ENCODE measurements at places on chromosomes 12 and 14. TPM values are rescaled to one million over a fixed set of nuclear protein-coding genes. Genes with fewer than 3 reads are reported as not detected.

DNA sequence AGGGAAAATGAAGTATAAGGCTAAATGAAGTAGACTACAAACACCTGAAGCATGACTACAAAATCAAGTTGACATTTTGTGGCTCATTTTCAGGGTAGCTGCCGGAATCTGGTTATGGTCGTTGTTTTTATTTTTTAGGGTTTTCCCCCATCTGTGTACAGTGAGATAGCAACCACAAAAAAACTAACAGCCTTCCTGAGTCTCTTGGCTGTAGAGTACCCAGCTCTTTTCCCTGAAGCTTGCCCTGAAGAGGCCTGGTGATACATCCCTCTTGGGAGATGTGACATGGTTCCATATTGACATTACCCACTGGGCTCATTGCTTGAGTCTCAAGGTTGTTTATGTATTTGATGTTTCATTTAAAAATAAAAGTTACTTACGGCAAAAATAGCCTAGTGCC is 424.0 kb downstream of the ZFP36L1 start:
- no peak for DNase-seq

DNA sequence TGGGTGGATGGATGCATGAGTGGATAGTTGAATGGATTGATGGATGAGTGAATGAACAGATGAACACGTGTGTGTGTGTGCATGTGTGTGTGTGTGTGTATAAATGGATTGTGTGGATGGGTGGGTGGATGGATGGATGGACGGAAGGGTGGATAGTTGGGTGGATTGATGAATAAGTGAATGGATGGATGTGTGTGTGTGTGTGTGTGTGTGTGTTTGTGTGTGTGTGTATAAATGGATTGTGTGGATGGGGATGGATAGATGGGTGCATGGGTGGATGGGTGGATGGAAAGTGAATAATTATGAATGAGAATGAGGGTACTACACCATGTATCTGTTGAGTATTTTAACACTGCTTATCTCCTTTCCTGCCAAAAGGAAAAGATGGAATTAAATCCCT is 986 bp downstream of the KRT77 start:
- DNase-seq: no peak

- no peak for DNase-seq
These were observed 48.4 kb downstream of the ANAPC7 start for GRCh38 chr12:110355073-110355472.

- peak; percentile 99 for DNase-seq
These were observed 32.6 kb upstream of the CD9 start for GRCh38 chr12:6167327-6168280.

- DNase-seq: no peak
These were observed 67.0 kb downstream of the FBXW8 start for GRCh38 chr12:116977465-116978380.

DNA sequence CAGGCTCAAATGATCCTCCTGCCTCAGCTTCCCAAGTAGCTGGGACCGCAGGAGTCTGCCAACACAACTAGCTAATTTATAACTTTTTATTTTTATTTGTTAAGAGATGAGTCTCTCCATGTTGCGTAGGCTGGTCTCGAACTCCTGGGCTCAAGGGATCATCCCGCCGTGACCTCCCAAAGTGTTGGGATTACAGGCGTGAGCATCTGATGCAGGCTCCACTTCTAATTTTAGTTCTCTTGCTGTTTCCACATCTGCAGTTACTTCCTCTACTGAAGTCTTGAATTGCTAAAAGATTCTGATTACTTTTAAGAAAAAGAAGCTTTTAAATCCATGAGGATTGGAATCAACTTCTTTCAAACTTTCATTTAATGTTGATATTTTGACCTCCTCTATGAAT is 13.4 kb upstream of the SNX6 start:
- DNase-seq: no peak

The KLRK1 gene
- 0.40 TPM for total RNA-seq

DNA sequence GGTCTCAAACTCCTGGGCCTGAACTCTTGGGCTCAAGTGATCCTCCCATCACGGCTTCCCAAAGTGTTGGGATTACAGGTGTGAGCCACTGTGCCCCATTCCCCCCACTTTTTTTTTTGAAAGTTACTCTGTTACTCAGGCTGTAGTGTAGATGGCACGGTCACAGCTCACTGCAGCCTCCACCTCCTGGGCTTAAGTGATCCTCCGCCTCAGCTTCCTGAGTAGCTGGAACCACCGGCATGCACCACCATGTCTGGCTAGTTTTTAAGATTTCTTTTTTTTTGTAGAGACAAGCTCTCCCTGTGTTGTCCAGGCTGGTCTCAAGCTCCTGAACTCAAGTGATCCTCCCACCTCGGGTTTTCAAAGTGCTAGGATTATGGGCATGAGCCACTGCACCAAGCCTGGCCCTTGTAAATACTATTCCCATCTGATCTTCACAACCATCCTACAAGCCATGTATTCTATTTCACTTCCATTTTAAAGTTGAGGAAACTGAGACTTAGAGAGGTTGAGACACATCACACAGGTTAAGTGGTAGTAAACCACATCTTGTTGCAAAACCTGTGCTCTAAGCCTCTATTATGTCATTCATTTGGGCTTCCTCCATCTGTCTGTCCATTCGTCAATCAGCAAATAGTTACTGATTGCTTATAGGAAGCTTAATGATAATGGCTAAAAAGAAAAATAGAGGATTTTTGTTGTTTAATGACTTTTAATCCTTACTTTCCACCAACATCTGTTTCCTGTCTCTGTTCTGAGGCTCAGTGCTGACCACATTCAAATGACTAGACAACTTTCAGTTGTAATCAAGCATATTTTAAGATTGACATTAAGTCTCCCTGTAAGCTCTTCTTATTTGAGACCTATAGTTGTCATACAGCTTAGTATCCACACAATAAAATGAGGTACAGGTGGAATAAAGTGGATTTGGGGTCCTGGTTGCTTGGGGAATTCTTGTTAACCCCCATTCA is 9.2 kb downstream of the ASCL4 start:
- no peak for DNase-seq

The TARBP2 gene
- total RNA-seq: 49.6 TPM

The CMKLR1 gene
- total RNA-seq: 15.4 TPM

- DNase-seq: peak; percentile 30
These were observed 28.5 kb downstream of the NOPCHAP1 start for GRCh38 chr12:105014603-105015002.

DNA sequence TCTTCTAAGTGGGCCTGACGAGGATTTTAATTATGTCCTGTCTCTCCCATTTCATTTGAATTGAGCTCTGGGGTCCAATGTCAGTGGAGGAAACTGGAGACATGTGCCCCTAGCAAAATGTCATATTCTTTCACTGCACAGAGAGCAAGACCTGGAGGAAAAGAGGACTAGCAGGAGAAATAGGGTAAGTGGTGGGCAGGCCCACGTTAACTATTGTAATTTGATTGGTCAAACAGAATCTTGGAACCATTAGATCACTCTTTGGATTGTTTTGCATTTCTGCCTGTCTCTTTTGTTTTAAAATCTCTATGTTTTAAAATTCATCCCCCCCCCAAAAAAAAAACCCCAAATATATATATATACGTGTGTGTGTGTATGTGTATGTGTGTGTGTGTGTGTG is 113.9 kb upstream of the PELI2 start:
- DNase-seq: peak; percentile 2

The RIPK3 gene
- not detected for total RNA-seq

DNA sequence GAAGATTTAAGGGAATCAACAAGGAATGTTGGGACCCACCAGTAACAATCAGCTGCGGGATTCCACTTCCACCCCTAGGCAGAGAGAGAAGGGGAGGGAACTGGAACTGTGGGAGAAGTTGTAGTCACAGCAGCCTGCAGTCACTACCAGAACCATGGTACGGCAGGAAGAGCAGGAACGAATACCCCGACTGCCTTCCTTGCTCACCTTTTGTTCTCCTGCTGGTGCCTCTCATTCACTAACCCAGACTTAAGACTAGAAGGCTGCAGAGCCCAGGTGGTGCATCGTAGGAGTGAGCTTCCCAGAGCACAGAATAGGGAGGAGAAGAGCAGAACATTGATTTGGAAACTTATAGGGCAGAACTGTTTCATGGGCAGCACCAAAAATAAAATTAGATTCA is 154.2 kb downstream of the DYRK2 start:
- DNase-seq: no peak

- DNase-seq: no peak
These were observed 4.5 kb downstream of the DDX47 start for GRCh38 chr12:12817616-12818015.

DNA sequence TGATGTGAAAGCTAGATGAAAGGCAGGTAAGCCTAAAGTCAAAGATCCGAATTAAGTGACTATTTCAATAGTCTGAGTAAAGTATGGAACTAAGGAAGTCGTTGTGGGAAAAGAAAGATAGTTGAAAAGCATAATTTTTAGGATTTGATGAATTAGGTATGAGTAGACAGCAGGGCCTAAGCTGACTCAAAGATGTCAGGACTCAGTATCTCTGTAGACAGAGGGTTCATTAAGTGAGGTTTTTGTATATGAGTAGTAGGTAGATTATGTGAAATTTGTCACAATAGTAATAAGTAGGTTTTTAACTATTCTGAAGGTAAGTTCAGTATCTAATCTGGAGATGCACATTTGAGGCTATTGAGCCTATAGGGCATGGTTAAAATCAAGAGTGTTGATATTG is 196.4 kb downstream of the RASSF9 start:
- DNase-seq: no peak

- DNase-seq: no peak
These were observed 152.7 kb upstream of the KITLG start for GRCh38 chr12:88733008-88733407.

The OR4N5 gene
- not detected for total RNA-seq

DNA sequence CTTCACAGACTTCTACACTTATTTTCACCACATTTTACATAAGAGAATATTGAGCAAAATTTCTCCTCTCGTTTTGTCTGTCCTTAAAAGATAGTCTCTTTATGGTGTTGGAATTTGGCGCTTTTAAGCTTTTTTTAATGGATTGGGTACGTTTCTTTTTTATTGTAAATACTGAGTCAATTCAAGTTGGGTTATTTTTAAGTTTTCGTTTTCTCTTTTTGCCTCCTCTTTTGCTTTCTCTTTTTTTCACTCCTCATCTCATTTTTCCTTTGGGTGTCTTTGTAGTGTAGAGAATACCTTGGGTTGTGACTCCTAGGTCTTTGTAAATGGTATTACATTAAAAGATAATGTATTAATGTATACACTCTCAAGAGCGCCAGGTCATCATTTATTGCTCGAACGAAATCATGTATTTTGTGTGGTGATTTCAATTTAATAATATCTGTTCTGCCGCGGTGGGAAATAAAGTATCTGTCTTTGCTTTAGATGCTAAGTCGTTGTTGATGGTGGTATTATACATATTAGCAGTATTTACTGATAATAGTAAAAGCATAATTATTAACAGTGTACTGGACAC is 845 bp downstream of the TMX1 start:
- no peak for DNase-seq

GRCh38 chr14:55589171-55589570 is 9.2 kb downstream of the KTN1 start:
- DNase-seq: peak; percentile 49

DNA sequence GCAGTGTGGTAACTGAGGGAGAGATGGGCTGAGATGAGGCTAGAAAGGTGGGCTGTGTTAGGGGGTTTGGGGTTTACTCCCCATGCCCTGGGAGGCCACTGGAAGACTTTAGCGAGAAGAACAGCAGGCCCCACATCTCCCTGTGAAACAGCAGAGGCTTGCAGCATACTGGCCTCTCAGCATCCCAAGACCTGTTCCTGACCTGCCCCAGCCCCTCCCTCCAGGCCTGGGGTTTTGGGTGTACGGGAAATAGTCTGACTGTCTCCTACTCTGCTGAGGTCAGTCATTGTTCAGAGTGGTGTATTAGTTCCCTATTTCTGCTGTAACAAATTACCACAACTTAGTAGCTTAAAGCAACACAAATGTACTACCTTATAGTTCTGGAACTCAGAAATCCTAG is 103.5 kb upstream of the HIF1A start:
- no peak for DNase-seq

The KLHL33 gene
- not detected for total RNA-seq

- DNase-seq: no peak
These were observed 92.8 kb upstream of the ETV6 start for GRCh38 chr12:11556682-11557081.

The DHH gene
- total RNA-seq: 0.06 TPM

GRCh38 chr14:102187044-102187443 is 47.3 kb downstream of the WDR20 start:
- DNase-seq: peak; percentile 80

DNA sequence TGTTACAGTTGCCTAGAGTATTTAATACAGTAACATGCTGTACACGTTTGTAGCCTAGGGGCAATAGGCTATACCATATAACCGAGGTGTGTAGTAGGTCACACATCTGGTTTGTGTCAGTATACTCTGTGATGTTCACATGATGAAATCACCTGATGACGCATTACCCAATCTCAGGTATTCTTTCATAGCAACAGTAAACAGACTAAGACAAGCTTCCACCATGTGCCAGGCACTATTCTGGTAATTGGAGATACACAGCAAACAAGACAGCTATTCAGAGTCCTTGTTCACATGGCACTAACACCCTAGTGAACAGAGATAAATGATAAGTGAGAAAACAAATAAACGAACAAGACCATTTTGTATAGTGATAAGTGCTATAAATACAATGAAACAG is 3.8 kb upstream of the PDE3A start:
- DNase-seq: no peak

The PZP gene
- not detected for total RNA-seq

DNA sequence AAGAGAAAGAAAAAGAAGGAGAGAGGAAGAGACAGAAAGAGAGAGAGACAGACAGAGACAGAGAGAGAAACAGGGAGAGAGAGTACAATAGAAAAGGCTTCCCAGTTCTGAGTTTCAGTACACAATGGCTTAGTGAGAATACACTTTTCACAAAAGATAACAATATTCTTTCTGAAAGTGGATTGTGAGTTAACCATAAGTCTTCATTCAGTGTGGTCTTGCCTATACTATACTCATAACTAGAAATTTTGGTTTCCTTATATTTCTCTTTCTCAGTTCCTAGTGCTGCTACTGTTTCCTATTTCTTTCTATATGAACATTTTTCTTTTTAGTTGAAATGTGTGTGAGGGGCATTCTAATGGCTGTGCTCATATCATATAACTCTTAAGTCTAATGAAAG is 9.3 kb downstream of the CD163L1 start:
- DNase-seq: no peak

DNA sequence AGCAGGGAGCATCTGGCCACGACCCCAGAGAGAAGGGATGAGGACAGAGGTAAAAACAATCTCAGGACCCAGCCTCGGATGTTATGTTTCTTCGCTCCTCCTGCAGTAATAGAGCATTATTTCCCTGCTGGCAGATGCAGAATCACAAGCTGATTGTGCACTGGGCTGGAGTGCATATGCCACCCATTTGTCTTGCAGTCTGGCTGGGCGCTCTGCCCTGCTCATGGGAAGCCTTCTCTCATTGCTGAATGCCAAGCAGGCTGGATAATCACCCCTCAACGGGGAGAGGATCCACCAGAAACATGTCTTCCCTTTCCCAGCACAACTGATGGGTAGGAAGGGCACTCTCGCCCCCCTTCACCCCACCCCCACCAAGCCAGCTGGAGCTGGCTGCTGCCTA is 8.5 kb upstream of the VASH1 start:
- DNase-seq: no peak

GRCh38 chr12:32273712-32274111 is 125.6 kb upstream of the FGD4 start:
- DNase-seq: no peak

- DNase-seq: peak; percentile 41
These were observed 169.2 kb downstream of the PAWR start for GRCh38 chr12:79521576-79521975.

The GLS2 gene
- not detected for total RNA-seq

- no peak for DNase-seq
These were observed 99.9 kb upstream of the MAP1LC3B2 start for GRCh38 chr12:116459011-116459875.

GRCh38 chr12:131077931-131078391 is 124.3 kb downstream of the ADGRD1 start:
- DNase-seq: no peak

The CCDC38 gene
- not detected for total RNA-seq

All from LHCN-M2 (cell line).